Cortex of kidney (tissue), 1 donor: ENCODE measurements at places on chromosomes 12 and 14.

- DNase-seq = no peak
These were observed 58.2 kb downstream of the BEGAIN start for GRCh38 chr14:100528962-100529560.

- no peak for DNase-seq
These were observed 49.3 kb downstream of the DLK1 start for GRCh38 chr14:100775831-100776591.

DNA sequence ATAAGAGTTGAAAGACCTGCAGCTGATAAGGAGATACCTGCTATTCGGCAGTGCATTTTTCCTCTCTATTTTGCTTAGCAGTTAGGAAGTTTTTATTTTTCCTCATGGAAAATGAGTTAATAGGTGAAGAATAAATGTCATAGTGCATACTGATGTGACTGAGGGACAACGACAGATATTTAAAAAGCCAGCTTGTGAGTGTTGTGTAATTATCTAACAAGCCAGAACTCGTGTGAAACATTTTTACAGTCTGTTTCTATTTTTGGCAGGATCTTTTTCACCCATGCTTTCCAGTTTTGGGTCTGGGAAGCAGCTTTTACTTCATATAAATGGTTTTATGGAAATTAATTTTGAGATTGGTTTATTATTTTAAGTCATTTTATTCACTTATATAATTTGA, 2.9 kb downstream of the FBXO34 start:
- no peak for DNase-seq

DNA sequence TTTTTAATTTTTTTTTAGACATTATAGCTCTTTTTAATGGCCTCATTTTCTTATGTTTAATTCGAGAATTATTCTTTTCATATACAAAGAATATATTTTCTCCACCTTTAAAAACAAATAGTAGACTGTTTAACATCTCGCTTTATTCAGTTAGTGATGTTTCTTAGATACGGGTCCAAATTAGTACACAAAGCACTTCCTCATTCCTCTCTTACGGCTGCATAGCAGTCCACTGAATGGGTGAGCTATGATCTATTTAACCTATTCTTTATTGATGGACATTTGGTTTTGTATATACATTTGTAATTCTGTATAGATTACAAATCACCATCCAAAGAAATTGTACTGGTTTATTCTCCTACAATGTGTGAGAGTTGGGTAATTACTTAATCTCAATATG, 8.3 kb upstream of the GPR162 start:
- DNase-seq = no peak

DNA sequence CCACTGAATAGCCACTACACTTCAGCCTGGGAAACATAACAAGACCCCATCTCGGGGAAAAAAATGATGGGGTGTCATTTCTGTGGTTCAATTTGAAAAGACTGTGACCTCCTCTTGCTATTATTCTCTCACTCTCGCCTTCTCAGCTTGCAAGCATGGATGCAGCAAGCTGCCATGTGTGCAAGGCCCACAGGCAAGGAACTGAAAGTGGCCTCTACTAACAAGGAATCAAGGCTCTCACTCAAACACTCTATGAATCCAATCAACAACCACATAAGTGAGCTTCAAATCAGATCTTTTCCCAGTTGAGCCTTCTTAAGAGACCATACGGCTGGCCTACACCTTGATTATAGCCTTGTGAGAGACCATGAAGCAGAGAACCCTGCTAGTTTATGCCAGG, 17.9 kb upstream of the DHRS7 start:
- no peak for DNase-seq

DNA sequence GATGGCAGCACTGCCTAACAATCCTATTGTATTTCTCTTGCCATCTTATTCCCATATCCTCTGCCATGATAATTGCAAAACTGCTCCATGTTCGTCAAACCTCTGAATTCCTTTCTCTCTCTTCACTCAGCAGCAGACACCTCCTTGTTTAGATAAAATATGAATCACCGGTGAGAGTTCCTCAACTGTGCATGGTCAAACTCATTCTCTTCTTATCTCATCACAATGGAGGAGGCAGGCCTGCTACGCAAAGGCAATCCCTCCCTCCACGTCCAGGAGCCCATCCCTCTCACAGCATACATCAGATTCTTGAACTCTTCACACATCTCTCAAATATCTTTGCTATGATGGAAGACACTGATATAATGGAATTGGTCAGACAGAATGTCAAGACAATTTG, 90.1 kb upstream of the DAAM1 start:
- no peak for DNase-seq

GRCh38 chr12:112514926-112515642, 96.3 kb downstream of the PTPN11 start:
- no peak for DNase-seq

DNA sequence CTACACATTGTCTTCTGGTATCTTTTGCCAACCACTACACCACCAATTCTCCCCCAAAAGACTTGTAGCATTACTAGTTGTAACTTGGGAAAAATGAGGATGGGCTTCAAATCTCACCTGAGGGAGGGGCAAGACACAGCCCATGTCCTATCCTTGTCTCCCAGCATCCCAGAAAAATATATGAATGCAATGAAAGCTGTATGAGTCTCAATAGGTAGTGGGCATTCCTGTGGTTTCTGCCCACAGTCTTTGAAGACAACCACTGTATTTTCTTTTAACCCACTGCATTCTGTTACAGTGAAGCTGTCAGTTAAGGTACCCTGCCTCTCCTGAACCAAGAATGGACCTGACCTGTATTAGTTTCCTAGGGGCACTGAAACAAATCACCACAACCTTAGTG, 336.2 kb upstream of the TMPO start:
- DNase-seq = no peak

DNA sequence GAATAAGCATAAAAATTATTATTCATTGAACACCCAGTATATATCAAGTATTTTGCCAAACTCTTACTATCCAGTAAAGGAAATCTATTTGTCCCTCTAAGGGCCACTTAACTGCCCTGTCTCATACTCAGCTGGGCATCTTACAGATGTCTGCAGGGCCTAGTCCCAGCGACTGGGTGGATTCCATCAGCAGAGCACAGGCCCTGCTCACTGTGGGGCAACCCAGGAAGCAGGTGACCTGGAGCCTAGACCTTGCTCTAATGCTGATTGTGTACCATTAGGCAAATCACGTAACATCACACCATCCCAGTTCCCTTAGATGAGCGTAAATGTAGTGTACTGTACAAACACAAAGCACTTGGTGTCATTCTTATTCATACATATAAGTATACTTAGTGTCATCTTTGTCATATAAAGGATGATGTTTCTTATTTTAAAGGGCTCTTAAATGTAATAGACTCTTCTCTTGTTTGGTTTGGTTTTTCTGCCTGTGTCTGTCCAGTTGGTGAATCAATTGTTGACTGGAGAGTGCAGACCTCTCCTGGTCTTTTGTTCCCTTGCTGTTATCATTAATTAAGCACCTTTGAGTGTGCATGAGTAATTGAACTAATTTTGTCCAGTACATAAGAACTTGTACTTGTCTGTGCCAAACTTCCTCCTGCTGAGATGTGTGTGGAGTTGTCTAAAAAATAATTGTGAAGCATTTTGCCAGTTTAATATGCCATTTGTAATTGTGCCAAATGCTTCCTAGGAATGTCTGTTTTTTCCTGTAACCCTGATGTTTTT, 49.3 kb downstream of the RAB35 start:
- DNase-seq = no peak

GRCh38 chr14:67373347-67373746, 13.2 kb downstream of the EIF2S1 start:
- DNase-seq = no peak

- no peak for DNase-seq
These were observed 70.7 kb upstream of the PSMA6 start for GRCh38 chr14:35221462-35221861.

- no peak for DNase-seq
These were observed 883 bp downstream of the FOXJ2 start for GRCh38 chr12:8033153-8034044.

DNA sequence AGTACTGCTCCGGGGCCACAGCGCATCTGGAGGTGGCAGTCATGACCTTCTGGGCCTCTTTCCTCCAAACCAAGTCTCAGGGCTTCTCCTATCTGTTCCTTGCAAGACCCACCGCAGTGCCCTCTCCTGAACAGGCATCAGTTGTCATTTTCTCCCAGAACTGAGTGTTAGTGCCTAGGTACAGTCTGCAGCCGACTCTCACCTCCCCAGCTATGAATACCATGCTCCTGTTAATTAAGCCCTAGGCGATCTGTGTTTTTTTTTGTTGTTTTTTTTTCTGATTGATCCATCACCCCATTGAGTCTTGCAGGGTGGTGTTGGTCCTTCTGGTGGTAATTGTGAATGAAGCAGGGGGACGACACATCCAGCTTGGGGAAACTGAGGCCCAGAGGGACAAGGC, 47.5 kb upstream of the DLK1 start:
- no peak for DNase-seq

DNA sequence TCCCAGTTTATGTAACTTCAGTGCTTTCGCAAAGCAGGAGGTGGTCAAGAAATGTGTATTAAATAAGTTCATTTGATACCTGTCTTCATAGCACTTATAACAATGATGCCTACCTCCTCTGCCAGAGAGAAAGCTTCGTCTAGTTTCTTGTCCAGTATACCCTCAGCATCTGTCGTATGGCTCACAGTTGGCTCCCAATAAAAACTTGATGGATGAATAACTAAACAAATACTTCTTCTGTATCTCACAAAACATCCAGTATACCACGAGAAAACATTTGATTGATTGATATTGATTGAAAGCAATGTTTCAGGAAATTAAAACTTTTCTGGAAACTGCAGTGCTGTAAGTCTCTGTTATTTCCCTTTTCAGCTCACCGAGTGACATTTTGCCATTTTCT, 26.9 kb upstream of the PTGDR start:
- DNase-seq = no peak

- DNase-seq = no peak
These were observed 11.7 kb downstream of the TPCN1 start for GRCh38 chr12:113232840-113233585.

DNA sequence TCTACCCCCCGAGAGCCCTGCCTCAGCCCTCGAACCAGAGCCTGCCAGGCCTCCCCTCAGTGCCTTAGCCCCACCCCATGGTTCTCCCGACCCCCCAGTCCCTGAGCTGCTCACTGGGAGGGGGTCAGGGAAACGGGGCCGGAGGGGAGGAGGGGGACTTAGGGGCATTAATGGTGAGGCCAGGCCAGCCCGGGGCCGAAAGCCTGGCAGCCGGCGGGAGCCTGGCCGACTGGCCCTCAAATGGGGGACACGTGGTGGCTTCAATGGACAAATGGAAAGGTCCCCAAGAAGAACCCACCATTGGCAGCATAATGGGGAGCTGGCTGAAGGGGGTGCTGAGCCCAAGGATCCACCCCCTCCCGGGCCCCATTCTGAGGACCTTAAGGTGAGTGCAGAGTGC, 5.6 kb downstream of the MBD6 start:
- DNase-seq = no peak

GRCh38 chr12:75509621-75510020, 1.8 kb downstream of the KRR1 start:
- DNase-seq = no peak

DNA sequence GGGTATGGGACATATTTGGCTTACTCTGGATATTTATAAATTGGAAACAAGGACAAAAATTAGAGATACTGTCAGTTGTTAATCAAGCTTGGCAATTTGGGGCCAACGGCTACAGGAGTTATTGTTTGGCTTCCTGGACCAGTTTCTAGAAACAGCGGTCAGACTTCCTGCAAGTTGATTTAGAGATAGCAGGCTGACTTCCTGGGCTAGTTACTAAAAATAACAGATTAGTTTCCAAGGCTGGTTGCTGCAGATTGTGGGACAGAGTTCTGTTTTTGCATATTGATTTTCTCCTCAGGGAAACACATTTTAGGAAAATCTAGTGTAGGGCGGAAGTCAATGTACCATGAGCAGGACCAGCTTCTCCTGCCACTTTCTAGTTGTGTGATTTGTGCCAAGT, 144.0 kb upstream of the TMPO start:
- no peak for DNase-seq

GRCh38 chr14:54981698-54982097, 45.2 kb downstream of the WDHD1 start:
- DNase-seq = no peak

- DNase-seq = no peak
These were observed 19.8 kb downstream of the ERH start for GRCh38 chr14:69378274-69378673.

GRCh38 chr14:50023671-50024490, 92.5 kb downstream of the VCPKMT start:
- no peak for DNase-seq

- no peak for DNase-seq
These were observed 66.7 kb downstream of the CCDC88C start for GRCh38 chr14:91350813-91351511.

GRCh38 chr12:110453569-110454296, 3.6 kb upstream of the ARPC3 start:
- no peak for DNase-seq

GRCh38 chr14:45716572-45716971, 463.6 kb upstream of the MIS18BP1 start:
- no peak for DNase-seq

DNA sequence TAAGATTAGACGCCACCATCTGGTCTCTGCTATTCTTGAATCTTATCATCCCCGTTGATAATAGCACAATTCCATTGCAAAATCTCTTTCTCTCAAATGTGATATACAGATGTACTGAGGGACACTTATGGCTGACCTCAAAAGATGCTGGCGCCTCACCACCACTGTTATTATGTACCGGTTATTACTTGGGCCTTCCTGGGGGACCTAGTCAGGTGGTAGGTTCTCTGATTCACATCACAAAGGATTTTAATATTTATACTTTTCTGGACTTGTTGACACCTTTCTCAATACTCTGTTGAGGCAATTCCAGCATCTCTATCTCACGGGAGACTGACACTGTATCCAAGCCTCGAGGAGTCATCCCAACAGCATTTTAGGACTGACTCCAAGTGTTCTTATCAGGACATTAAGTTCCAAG, 21.3 kb upstream of the FAM234B start:
- DNase-seq = no peak

DNA sequence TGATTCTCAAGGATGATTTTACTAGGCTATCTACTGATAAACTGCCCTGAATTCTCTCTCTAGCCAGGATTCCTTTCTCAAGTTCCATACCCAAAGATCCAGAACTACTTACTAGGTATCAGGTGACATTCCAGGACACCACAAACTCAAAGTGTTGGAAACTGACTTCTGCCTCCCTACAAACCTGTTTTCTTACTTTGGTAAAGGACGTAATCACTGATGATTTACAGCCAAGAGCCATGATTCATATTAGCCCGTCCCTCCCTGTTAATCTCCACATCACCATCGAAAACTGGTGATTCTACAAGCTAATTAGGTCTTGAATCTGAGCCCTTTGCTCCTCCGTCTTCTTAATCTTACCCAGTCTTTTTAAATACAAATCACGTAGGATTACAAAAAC, 1.0 kb upstream of the ATG14 start:
- no peak for DNase-seq

DNA sequence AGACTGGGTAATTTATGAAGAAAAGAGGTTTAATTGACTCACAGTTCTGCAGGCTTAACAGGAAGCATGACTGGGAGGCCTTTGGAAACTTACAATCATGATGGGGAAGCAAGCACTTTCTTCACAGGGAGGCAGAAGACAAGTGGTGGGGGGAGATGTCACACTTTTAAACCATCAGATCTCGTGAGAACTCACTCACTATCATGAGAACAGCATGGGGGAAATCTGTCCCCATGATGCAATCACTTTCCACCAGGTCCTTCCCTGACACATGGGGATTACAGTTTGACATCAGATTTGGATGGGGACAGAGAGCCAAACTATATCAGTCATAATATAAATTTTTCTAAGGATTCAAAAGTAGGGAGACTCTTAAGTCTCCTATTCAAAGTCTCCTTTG, 46.0 kb downstream of the SPIC start:
- DNase-seq = no peak

GRCh38 chr12:131092901-131093603, 139.3 kb downstream of the ADGRD1 start:
- no peak for DNase-seq
